Breast epithelium (tissue), 4 donors: ENCODE measurements at places on chromosomes 2 and 18. TPM values are rescaled to one million over a fixed set of nuclear protein-coding genes. Genes with fewer than 3 reads are reported as not detected.

- no peaks in the 10 kb centered on the region for H3K4me1 ChIP-seq
- DNase-seq: no peak
- no peaks in the 10 kb centered on the region for H3K27me3 ChIP-seq
- no peak overlapping the region for H3K27ac ChIP-seq
These were observed 2.6 kb upstream of the ACAA2 start for GRCh38 chr18:49815927-49816326.

GRCh38 chr18:57542126-57542525 lies 44.4 kb downstream of the FECH start:
- no peak overlapping the region for H3K4me3 ChIP-seq
- no peaks in the 10 kb centered on the region for H3K4me1 ChIP-seq
- no peaks in the 10 kb centered on the region for H3K27me3 ChIP-seq
- DNase-seq: no peak

- H3K4me3 ChIP-seq: no peak overlapping the region
- H3K36me3 ChIP-seq: no peaks in the 10 kb centered on the region
- H3K27me3 ChIP-seq: no peaks in the 10 kb centered on the region
These were observed 87.6 kb downstream of the ALPK2 start for GRCh38 chr18:58541146-58541788.

GRCh38 chr18:78801011-78801410 lies 178.6 kb upstream of the SALL3 start:
- DNase-seq: no peak
- H3K36me3 ChIP-seq: no peaks in the 10 kb centered on the region
- H3K4me1 ChIP-seq: no peaks in the 10 kb centered on the region
- no peaks in the 10 kb centered on the region for H3K27me3 ChIP-seq

DNA sequence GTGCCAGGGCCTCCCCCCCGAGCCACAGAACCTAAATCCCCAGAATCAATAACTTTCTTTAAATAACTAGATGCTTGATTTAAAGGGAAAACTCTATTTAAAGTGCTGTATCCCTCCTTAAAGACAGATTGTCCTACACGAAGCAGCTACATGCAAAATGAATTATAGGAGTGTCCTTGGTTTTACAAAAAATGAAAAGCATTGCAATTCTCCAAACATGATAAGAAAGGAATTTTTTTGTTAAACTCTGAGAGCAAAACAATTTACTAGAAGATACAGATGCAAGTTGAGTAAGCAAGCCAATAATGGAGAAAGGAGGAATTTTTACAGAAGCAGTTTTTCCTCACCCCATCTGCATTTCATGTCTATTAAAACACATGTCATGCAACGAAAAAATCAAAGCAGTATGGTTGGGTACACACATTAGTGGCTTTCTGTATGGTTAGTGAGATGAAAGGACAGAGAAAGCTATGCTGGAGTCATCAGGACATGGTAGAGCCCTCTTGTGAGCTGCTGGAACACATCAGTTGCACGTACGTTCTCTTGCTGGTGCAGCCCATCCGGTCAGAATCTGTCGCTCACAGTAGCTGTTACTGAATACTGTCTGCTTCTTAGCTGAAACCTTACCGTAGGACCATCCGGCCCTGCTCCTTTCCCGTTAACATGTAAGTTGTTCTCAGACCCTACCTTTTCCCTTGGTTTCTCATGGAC lies 25.9 kb upstream of the STEAP3 start:
- no peak overlapping the region for H3K4me3 ChIP-seq
- H3K27ac ChIP-seq: no peak overlapping the region
- no peak for DNase-seq
- H3K4me1 ChIP-seq: no peaks in the 10 kb centered on the region
- H3K36me3 ChIP-seq: no peaks in the 10 kb centered on the region

Gene NT5C1B
- total RNA-seq: not detected
